ENCODE measurements at places on chromosomes 7 and 10.

- no peak for DNase-seq
Measured at GRCh38 chr10:122674781-122675180, 24.9 kb downstream of the C10orf120 start.

- no peak for DNase-seq
Measured at GRCh38 chr10:131588704-131589220, 277.2 kb upstream of the TCERG1L start.

GRCh38 chr10:28328346-28328745 is 25.5 kb upstream of the MPP7 start:
- no peak for DNase-seq

- no peak for DNase-seq
Measured at GRCh38 chr10:93219347-93219746, 145.7 kb downstream of the CYP26A1 start.

DNA sequence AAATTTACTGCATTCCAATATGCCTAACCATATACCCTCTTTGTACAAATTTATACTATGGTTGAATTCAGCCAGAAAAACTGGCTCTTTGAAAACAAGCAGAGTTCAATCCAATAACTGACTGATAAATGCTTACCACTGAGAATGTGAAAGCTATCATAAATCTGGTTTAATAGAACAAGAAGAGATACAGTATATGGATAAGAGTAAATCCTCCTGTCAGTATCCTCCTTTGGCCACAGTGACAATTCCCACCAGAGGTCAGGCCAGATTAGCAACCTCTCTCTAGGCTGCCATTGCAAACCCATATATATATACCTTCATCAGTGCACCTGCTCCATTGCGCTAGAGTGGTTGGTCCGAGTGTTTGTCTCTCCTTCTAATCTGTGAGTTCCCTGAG is 647.2 kb downstream of the GRM8 start:
- DNase-seq: no peak

DNA sequence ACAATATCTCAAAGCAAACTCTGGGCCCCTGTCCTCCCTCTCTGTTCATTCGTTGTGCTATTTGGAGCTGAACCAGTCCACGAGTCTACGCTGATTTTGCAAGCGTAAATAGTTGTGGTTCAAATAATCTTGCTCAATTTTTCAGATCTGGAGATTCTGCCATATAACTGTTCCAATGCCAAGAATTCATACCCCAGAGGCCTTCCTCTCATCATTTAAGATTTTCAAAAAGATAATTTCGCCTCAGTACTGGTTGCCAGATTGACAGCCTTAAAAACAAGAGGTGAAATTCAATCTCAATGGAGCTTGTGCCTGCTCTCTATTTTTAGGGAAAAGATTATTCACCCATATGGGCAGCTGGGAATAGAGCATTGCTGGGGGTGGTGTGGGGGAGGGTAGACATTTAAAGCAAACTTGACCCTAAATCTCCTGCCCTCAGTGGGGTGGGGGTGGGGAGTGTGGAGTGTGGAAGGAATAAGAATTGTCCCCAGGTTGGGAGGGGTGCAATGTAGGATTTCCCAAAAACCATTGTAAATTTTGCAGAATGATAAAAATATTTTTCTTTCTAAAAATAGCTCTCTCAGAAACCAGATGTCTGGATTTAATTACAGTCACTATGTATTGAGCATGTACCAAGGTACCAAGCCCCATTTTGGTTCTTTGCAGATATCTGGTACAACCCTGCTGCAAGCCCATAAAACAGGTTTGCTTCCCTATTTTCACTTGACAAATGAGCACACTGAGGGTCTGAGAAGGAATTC is 104.7 kb upstream of the EEPD1 start:
- no peak for DNase-seq

- peak; percentile 5 for DNase-seq
Measured at GRCh38 chr7:1458683-1459511, at the start of gene MICALL2. Gene MICALL2, minus strand, starts transcription at chr7:1459470. Its CDS starts 144 bp downstream, at chr7:1459326.

- no peak for DNase-seq
Measured at GRCh38 chr10:113037218-113037617, 87.2 kb downstream of the TCF7L2 start.

DNA sequence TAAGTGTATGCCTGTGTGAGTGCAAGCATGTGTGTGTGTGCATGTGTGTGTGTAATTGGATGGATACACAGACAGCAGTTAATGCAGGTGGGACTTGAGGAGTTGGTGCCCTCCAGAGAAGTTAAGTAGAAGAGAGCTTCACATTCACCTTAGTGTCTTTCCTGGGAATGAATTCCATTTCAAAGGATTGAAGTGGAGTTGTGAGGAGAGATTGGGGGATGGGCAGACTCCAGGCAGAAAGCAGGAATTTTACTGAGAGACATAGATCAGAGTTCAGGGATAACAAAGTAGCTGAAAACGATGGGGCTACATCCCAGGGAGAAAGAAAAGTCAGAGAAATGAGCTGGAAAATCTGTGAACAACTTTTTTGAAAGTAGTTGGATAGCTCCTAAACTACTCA is 464.4 kb downstream of the TCERG1L start:
- no peak for DNase-seq

- DNase-seq: no peak
Measured at GRCh38 chr10:588246-589165, 101.0 kb downstream of the DIP2C start.

DNA sequence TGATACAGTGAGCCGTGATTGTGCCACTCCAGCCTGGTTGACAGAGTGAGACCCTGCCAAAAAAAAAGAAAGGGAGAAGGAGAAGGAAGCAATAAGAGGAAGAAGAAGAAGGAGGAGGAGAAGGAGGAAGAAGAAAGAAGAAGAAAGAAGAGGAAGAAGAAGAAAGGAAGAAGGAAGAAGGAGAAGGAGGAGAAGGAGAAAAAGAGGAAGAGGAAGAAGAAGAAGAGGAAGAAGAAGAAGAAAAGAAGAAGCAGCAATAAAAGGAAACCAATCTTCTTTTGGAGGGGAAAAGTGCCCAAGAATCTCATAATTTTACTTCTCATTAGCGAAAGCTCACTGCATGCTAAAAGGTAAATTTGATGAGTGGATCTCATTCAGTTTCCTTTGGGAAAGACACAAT is 85.7 kb upstream of the GLCCI1 start:
- DNase-seq: no peak

DNA sequence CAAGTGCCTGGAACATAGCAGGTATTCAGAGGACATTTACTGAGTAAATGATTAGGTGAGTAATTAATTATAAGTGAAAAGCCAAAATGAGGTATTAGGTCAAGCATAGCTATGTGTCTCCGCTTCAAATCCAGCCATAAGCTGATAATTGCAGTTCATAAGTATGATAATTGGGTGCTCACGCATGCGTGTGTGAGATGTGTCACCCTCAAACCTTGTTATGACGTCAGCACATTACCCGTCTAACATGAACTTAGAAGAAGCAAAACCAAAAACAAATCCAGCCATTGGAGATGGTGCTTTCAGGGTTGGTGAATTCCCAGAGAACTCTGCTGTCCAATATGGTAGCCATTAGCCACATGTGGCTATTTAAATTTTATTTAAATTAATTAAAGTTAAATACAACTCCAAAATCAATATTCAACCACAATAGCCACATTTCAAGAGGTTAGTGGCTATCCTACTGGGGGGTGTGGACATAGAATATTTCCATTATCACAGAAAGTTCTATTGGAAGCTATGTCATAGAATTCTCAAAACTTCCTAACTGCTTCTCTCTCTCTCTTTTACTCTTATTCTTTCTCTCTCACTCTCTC is at the start of gene CPA5:
Gene CPA5, plus strand, starts transcription at position 546 of the 596 bp plus-strand sequence. CDS start 1,670 bp downstream, outside the sequence.
- no peak for DNase-seq

DNA sequence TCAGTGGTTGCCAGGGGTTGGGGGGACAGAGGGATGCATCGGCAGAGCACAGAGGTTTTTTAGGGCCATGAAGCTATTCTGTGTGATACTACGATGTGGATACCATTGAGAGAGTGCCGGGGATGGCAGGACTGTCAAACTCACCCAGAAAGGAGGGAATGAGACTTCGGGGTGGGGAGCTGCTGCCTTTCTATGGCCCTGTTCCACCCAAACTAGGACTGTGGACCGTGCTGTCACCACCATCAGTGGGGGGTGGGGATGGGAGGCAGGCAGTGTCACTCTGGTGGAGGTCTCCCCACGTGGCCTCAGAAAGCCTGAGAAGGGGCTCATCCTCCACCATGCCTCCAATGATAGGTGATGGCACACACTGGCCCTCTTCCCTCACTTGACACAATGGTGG is 146.2 kb downstream of the PTPN20 start:
- no peak for DNase-seq

DNA sequence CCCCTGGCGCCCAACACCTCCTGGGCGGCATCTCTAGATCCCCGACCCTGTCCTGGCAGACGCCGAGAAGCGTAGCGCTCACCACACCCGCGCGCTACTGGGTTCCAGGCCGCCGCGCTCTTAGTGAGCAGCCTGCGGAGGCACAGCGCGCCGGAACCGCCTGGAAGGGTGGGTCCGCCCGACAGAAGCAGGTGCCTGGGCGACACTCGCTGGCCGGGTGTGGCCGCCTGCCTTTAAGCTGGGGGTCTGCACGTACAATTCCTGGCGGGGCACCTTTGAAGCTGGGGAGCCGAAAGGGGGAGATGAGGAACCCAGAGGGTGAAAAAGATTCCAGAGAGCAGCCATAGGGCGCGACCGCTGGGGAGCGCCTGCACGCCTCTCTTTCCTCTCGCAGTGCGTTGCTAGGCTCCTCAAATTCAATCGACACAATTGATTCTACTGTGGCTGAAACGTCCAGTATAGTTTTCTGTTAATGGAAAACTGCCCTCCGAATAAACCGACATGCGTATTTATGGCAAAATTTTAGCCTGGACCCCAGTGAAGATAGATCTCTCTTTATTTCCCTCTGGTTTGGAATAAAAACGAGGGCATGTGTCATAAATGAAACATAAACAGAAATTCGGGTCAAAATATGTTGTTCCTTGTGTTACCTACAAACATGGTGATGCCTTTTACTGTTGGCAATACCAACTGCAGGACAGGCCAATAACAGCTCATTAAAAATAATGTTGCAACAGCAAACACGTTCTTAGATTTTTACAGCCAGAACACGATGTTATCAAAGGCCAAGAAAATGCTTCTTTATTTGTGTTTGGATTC is 4.6 kb downstream of the HMX3 start:
- peak; percentile 20 for DNase-seq

DNA sequence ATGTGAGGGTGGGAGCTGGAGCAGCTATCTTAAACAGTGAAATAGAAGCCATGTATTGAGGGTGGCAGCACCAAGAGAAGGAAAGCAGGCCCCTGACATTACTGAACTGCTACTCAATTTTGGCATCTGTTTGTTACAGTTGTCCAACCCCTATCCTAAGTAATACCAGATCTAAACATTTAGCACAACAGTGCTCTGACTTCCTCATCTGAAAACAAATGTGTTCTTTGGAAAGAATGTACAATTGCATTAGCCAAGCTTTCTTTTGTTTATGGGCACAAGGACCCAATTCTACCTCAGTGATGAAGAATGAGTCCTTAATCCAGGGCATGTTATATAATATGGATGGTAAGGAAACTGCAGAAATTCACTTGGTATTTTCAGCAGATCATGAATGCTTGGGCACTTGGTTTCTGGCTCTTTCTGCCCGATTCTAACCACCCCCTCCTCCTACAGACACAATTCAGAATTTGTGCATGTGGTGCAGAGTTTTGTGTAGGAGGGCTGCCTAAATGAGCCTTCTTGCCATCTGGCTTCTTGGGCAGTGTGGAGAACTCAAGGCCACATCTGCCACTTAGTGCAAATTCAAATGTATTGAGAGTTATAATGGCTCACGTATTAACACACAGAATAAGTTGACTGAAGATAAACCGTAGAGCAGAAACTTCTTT is 36.9 kb upstream of the KMT2E start:
- DNase-seq: no peak

DNA sequence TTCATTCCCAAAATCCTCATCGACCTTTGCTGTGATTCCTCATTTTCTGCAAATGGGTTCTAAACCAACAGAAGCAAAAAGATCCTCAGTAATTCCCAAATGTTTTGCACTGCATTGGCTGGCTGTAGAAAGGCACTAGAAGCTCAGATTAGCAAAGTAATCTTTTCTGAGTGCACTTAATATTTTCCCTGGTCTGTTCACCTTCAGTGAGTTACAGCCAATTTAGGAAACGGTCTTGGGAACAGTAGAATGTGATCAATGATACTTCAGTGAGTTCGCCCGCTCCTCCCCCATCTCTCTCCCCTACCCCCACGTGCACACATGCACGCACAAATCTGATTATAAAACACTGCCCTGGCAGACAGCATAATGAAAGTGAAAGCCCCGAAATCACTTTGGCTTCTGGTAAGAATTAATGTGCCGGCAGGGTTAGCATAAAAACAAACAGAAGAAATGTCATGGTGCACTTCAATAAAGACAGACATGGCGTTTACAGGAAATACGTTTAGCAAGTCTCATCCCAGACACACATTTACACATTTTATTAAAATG is 201.3 kb upstream of the CDCA7L start:
- no peak for DNase-seq

Data from stimulated activated CD4-positive, alpha-beta T cell treated with anti-CD3 and anti-CD28 coated beads, Interleukin-2, amount 100 ng/mL, for 48 hours (primary cell).